Chondrocyte (in vitro differentiated cells): ENCODE measurements at places on chromosomes 2 and 18.
A peak's percentile ranks its signal among the peaks of the same experiment; 100 is the strongest.

DNA sequence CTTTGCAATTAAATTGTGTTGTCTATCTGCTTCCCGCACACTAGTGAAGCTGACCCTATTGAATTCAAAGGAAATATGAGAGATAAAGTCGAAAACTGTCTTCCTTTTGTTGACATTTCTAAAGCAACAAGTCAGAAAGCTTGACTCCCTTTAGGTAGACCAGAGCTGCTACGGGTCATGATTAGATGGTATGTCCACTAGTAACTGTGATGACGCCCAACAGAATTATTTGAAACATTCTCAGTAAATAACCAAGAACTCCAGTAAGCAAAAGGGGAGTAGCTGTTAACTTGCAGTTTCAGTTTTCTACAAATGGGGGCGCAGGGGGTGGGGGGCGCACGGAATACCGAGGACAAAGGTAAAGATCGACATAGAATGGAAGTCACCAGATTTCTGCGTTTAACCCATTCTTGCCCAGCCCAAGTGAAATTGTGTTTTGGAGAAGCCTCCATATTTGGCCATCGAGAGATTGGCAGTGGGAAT lies 56.4 kb downstream of the CRIM1 start:
- no peak for DNase-seq

DNA sequence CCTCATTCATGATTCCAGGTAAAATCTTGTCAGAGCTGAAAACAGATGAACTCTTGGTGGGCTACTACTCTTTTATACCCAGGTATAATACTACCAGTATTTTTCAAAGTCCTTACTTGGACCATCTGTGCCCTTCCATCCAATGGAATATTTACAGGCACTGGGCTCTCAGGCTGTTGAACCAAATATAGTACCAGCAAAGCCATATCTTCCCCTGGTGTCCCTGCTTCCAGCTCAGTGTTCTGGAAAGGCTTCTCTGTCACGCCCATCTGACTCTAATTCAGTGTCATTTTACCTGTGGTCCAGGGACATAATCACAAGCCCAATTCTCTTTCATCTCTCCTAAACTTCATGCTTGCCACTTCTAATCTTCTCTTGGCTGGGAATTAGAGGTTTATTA lies 119.2 kb upstream of the STK17B start:
- no peak for DNase-seq

DNA sequence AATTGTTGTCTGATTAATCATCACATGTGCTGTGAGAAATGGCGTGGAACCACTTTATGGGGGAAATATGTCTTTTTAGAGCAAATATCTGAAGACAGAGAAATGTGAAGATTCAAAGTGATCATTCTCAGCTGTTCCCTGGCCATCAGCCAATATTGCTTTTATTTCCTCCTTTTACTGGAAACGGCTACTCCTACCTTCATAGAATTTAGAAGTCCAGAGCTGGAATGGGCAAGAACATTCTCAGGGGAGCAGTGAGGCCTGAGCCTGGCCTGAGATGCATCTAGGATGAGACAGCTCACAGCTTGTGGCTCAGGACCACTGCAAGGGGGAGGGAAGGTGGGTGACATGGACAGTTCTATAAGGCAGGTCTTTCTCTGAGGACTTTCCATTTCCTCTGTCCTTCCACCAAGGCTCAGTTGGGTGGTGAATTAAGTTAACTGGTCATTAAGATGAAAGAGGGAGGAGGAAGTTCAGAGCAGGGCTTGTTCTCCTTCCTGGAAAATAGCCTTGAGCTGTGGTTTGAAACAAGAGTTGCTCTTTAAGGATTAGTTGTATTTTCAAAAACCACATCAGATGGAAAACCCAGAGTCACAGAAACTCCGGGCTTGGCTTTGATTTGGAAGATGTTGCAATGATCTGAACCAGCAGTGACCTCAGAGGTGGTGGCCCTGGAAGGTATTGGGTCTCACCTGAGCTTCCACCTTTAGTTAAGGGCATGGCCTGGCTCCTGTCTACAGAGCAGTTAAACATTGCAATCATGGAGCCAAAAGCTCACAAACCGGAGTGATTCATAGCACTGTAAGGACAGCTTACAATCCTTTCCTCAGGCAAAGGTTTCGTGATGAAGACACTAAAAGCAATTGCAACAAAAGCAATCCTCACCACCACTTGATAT lies 144.3 kb downstream of the VAPA start:
- no peak for DNase-seq

- DNase-seq = no peak
Measured at GRCh38 chr18:9184998-9185613, 48.5 kb downstream of the ANKRD12 start.

GRCh38 chr18:69936191-69936558 lies 11.5 kb downstream of the CD226 start:
- no peak for DNase-seq

DNA sequence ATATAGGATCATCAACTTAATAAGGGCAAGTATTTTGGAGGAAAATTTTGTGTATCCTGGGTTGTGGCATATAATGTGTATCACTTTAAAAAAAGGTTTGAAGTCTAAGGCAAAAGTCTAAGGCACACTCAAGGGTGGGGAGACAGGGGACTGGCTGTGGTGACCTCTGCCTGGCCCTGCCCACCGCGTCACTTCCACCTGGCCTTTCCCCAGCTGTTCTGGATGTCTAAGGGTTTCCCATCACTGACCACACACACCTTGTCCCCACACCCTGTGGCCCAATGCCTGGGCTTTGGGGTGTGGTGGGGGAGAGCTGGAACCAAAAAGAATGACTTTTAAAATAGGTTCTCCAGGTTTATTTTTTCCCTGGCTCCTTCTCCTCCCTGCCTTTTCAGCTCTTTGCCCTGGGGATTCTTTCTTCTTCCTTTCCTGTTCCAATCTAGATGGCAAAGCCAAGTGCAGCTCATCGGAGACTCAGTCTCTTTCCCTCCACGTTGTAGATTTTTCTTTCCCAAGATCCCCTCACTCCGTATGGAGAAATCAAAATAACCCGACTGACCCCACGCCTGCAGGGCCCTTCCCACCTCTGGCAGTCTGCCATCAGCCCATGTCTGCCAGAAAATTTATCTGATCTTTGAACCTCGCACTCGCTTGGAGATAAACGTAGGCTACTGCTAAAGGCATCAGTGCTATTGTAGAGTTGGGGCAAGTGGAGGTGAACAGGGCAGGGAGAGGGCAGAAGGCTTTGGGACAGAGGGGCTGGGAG lies 257.2 kb downstream of the DYSF start:
- peak; percentile 59 for DNase-seq

DNA sequence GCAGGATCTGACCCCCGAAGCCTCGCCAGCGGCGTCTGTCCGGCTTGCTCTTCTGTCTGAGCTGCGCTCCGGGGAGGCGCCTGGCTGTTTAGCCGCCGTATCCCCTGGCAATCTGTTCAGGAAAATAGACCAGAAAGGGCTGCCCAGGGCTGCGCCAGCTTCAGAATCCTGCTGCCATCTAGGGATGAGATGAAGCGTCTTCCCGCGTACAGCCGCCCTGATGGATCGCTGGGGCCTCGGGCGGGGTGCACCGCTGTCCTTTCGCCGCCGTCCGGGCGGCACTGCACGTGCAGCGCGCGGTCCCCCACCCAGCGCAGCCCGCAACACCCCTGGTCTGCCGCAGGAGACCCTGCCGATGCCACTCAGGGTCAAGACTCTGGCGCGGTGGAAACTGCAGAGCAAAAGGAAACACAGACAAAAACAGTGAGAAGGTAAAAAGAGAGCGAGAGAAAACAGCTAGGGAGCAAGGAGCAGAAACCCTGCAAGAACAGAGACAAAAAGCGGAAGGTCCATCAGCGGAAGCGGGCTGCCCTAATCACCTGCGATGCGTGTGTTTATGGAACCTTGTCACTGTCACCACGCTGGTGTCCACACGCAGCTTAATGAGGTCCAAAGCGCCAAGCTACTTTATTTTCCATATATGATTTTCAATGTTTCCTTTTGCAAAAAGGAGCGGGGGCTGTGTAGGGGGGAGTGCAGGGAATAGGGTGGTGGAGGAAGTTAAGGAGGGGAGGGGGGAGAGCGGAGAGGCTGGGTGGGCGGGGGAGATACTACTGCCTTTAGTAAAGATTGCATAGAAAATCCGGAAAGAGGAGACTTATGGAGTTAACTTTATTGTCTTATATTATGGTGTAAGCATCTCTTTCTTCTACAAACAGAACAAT lies 2113.3 kb upstream of the PIK3C3 start:
- peak; percentile 92 for DNase-seq

GRCh38 chr2:163737190-163737439 lies 1.3 kb upstream of the FIGN start:
- DNase-seq = no peak

GRCh38 chr2:174967691-174968260 lies 37.4 kb downstream of the CHN1 start:
- DNase-seq = no peak

- DNase-seq = peak; percentile 75
Measured at GRCh38 chr2:71669628-71670429, 216.5 kb downstream of the DYSF start.

- no peak for DNase-seq
Measured at GRCh38 chr2:36915627-36916026, 50.7 kb downstream of the STRN start.

- DNase-seq = no peak
Measured at GRCh38 chr2:176137906-176138305, 8.4 kb downstream of the HOXD8 start.

- DNase-seq = no peak
Measured at GRCh38 chr2:97660775-97661389, 3.0 kb downstream of the ACTR1B start.

GRCh38 chr2:212962691-212963090 lies 188.7 kb downstream of the IKZF2 start:
- no peak for DNase-seq

DNA sequence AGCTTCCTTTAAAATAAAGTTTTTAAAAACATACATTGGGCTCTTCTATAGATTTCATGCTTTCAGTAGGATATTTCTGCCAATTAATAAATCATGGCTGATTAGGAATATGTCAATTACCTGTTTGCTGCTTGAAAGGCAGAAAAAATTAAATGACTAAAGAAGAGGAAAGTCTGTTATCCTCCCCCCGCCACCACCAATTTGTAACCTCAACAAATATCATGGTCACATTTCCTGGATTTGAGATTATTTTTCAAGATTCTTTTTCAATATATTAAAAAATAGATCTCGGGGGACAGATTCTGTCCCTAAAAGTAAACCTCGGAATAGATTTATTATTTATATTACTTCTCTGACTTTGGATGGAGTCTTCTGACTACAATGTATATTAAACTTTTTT lies 125.9 kb downstream of the ARHGAP15 start:
- no peak for DNase-seq

GRCh38 chr2:56234241-56234640 lies 50.5 kb downstream of the CCDC85A start:
- no peak for DNase-seq

DNA sequence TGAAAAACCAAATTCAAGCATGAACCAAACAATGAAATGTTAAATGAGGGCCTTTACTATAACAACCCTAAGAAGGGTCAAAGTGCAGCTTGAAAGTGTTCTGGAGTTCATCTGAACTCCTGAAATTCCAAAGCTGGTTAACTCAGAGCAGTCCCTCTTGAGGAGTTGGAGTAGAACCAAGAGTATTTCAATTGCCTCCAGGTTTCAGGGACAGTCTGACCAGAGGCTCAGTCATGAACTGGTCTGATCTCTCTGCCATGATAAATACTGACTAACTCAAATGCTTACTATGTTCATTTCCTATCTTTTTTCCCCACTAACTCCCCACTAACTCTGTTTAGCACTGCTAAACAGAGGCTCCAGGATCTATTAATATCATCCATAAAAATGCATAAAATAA lies 2.7 kb downstream of the STARD7 start:
- DNase-seq = no peak

- DNase-seq = no peak
Measured at GRCh38 chr2:4973973-4974372, 718.2 kb upstream of the SOX11 start.

DNA sequence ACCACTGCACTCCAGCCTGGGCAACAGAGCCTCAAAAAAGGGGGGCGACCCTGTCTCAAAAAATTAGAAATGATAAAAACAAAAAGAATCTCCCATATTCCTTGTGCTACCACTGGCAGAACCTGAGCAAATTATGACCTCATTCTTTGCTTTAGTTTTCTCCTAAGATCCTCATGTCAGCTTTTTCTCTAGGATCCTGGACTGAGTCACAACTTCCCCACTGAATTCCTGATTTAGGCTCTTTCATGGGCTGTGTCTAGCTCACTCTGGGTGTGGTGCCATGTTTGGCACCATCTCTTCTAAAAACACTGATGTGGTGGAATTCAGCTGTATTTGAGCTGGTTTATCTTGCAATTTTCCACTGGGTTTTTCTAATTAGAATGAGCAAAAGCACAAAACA lies 37.1 kb downstream of the EXOC6B start:
- DNase-seq = no peak

DNA sequence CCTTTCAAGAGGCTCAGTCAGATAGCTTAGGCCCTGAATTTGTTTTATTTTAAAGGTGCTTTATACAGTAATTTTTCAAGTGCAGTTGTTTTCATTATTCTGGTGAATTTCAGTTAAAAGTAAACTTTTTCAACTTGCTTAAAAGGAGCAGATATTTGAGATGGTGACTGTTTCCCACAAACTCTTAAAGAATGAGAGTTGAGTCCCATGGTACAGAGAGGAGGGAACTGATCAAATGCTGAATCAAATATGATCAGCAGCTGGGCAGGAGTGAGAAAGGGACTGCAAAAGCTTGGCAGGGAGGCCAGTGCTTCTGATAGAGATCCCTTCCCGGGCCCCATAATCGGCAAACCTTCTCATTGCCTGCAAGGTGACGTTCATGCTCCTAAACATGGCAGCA lies 91.2 kb downstream of the KCNS3 start:
- no peak for DNase-seq

DNA sequence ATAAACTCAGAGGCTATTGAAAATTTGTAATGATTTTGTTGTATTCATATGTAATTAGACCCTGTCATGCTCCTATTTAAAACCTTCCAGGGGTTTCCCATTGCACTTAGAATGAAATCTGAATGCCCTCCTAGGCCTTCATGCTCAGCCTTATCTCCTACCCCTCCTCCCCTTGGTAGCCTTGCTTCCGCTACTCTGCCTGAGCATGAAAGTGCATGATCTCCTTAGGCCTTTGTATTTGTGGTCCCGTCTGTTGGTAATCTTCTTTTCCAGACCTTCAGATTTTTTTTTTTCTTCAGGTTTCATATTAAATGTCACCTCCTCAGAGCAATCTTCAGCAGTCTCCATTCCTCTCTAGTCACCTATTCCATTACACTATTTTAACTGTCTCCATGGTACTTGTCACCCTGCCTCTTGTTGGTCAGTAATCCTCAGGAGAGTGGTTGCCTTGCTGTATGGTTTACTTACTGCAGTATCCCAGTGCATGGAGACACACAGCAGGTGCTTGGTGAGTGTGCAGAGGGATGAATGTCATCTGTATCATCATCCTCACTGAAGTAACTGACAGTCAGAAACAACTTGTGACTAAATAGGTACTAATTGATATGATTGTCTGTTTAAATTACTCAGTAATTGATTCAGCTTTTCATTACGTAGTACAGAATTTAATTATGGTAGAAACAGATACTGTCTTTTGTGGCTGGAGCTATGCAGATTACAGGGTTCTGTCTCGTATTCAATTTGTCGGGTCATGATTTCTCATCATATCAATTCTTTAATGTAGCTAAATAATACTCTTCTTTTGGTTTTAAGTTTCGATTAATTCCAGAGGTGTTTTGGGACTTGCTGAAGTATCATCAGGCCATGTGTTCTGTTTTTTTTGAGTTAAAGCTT lies 63.9 kb downstream of the PHLPP1 start:
- DNase-seq = no peak

- no peak for DNase-seq
Measured at GRCh38 chr2:130288467-130289403, 54.0 kb upstream of the IMP4 start.
